ENCODE measurements at places on chromosomes 1 and 21.

DNA sequence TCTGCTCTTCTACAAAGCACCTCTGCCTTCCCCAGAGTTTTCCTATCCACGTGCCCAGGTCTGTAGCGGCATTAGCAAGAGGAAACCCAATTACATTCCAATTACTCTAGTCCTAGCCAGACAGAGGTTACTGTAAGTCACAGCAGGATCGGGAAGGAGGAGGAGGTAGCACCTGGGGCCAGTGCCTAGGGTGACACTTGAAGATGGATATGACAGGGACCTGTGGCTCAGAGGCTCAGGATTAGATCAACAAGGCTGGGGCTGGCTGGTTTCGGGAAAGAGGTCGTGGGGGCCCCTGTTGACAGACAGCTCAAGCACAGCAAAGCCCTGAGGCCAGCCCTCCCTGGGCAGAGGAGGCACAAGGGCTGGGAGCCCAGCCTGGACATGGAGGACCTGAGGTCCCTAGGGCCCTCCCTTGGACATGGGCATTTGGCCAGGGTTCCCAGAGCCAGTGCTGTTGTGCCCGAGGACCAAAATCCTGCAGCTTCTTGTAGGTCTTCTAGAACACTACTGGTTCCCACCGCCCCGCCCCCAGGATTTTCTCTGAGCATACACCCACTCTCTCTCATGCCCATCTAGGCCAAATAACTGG, 3.0 kb upstream of the HCRTR1 start:
- no peak for DNase-seq

- DNase-seq: no peak
Observed at GRCh38 chr1:93433407-93433961, 14.4 kb upstream of the FNBP1L start.

DNA sequence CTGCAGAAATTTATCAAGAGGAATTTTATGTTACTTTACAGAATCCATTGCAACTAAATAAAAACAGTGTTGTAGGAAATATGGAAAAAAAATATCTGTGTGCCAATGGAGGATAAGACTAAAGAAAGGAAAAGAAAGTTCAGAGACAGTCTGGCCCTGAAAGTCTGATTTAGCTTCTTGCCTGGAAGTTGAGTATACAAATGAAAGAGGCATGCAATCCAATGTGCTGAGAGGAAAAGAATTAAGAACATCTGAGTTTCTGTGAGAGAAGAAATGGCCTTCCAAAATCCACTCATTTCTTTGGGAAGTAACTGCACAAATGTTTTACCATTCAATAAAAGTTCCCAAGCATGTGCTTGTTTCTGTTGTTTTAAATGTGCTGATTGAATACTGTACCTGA, 65.1 kb downstream of the LHX9 start:
- DNase-seq: no peak

- DNase-seq: no peak
Observed at GRCh38 chr1:14884614-14885175, 268.9 kb upstream of the TMEM51 start.

GRCh38 chr1:114100148-114100547, 53.5 kb downstream of the SYT6 start:
- no peak for DNase-seq

GRCh38 chr1:41672173-41672572, 187.7 kb upstream of the EDN2 start:
- no peak for DNase-seq

- DNase-seq: no peak
Observed at GRCh38 chr21:22468893-22469292, 1470.7 kb downstream of the NCAM2 start.

- no peak for DNase-seq
Observed at GRCh38 chr1:205704903-205705302, 24.6 kb upstream of the SLC45A3 start.

- no peak for DNase-seq
Observed at GRCh38 chr21:17397703-17398102, 115.1 kb upstream of the CXADR start.

DNA sequence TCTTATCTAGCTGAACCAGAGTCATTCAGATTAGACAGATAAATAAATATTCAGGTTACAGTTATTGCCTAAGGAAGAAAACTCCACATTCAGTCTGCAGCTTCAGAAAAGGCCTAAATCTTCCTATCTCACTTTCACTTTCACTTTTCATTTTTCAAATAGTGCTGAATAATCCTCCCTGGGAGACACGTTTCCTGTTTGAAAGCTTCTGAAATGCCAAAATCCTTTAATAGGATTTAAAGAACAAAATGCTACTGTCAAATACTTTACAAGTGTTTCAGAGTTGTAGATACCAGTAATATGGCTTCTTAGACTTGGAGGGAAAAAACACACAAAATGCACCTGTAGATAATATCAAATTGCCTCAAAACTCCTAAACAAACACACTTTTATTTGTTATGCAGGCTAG, 3.9 kb downstream of the PSMB2 start:
- DNase-seq: peak; percentile 45

DNA sequence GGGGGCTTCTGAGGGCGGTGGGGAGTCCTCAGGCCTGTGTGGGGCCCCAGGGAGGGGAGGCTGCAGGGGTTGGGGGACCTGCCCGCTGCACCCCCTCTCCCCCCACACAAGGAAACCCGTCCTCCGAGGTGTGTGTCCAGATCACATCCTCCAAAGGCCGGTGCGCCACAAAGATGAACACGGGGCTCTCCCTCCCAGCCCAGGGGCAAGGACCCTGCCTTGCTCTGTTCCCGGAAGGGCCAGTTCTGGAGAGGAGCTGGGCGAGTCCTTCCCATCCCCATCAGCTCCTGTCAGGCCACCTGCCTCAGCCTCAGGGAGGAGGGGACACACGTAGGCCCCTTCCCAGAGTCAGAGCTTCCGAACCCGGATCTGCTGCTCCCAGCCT, 2.5 kb upstream of the TTLL10 start:
- no peak for DNase-seq

- no peak for DNase-seq
Observed at GRCh38 chr1:184296466-184297243, 90.2 kb upstream of the C1orf21 start.

- DNase-seq: no peak
Observed at GRCh38 chr1:27430903-27431600, 38.6 kb downstream of the GPR3 start.

DNA sequence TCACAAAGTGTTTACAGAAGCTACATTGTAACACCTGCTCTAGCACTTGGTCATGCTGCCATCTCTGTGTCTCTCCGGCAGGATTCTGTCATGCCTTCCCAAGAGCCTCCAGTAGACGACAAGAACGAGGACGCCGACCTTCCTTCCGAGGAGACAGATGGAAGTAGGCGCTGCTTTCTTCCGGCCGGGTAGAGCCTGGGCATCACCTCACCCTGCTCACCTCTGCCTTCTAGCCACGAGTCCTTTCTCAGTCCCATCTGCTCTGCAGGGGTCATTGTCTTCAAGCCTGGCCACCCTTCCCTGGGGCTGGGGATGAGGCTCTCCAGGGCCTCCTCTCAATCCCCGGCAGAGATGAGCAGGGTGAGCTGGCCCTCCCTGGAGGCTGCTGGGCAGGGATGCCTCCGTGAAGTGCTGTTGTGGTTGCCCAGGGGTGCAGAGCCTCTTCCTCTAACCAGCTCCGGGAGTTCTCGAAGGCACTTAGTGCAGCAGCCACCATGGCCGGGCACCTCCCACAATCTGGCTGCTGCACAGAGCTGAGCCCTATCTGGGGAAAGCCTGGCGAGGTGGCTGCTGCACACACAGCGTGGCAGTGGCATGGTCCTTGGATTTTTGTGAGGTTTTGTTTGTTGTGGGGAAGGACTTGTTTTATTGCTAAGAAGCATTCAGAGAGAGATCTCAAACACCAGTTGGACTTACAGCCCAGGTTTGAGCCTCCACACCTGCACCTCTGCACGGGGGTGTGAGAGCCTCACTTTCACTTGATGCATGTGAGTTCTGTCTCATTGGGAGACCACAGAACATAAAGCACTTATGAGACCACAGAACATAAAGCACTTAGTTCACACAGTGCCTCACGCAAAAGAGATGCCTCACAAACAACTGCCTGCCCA, 48.4 kb downstream of the FAAP20 start:
- peak; percentile 12 for DNase-seq

DNA sequence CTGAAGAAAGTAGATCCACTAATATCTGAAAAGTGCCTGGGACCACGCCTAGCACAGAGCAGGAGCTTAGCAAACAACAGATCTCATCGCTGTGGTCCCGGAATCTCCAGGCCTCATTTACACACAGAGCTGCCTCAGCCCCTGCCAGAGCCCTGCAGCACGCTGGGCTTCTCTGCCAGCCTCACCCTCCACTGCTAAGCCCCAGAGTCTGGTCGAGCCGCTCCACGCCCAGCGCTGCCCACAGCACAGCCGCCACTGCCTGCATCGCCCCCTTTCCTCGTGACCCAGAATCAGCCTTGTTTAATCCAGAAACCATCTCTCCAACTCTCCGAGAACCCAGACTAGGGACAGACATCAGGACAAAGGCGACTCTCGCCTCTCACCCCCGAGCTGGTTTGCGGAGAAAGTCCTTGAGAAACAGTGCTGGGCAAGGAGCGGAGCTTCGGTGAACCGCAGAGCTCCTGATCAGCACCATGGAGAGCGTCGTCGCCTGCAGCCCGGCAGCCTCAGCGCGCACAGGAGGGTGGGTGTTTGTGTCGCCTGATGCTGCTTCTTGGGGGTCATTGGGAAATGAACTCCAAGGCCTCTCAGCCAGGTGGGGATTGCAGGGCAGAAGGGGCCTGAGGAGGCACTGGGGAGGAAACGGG, 145.1 kb downstream of the NPHP4 start:
- no peak for DNase-seq

- DNase-seq: peak; percentile 56
Observed at GRCh38 chr1:50332941-50333594, 90.2 kb downstream of the DMRTA2 start.

- no peak for DNase-seq
Observed at GRCh38 chr21:44263221-44263760, 1.6 kb upstream of the DNMT3L start.

- DNase-seq: peak; percentile 66
Observed at GRCh38 chr1:206479183-206480125, 9.2 kb downstream of the IKBKE start.

GRCh38 chr1:155649676-155650075, 38.9 kb downstream of the YY1AP1 start:
- DNase-seq: no peak

- no peak for DNase-seq
Observed at GRCh38 chr21:44724196-44724595, 12.8 kb upstream of the TSPEAR start.

DNA sequence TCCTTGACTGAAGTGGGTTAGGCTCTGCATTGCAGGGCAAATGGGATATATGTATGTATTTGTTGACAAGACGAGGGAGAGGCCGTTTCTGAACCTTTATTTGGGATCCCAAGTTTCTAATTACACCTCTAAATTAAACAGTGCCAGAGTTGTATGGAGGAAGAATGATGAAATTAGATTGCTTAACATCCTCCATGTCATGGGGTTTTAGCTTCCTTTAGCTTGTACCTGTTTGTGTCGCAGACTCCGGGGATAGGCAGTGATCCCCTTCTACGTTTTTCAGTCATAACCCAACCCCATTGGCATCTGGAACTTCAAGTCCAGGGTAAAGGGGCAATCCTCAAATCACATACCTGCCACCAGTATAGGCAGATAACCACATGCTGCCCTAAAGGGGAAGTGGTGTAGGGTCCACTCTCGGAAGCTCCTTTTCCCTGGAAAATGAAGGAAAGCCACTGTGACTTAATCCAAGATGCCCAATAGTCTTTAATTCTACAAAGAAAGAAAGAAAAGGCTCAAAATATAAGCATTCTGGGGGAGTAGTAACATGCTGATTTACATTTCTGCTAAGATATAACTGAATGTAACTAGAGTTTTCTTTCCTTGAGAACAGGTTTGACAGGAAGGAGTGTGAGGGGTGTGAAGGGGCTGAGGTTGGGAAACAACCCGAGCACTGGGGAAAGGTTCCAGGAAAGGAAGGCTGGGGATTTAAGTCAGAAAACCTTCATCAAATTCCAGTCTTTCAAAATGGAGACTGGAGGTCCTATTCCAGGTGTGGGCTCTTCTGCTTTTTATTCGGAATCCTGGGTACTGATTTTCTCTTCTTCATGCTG, 77.6 kb downstream of the RGL1 start:
- DNase-seq: no peak

DNA sequence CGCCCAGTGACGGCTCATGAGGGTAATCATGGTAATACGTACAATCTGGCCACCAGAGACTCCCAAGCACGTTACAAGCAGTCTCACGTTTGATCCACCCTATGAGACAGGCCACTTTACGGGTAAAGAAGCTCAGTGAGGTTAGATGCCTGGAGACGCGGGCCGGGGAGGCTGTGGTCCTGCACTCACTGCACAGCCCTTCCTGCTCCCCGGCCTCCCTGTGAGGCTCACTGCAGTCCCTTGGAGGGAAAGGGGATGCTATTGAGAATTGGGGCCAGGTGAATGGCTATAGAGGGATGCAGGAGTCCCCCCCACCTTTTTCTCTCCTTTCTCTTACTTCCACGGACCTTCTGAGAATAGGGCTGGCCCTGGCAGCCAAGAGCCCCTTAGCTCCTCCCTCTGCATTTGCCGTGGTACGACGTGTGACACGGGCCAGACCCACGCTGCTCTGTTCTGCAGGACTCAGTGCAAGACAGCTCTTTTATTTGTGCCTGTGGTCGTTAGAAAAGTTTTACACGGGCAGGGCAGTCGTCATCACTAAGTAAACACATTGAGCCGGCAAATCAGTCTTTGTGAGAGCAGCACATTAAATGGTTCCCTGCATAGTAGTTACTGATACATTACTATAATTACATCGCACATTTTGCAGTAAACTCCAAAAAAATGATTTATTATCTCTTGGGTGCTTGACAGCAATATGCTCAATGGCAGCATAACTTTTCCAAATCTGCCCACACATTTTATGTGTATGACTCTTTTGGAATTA, 18.8 kb downstream of the KIF26B start:
- DNase-seq: no peak

- no peak for DNase-seq
Observed at GRCh38 chr21:45546636-45547544, 4.7 kb upstream of the SLC19A1 start.

GRCh38 chr21:34874684-34875513, 174.2 kb downstream of the RUNX1 start:
- no peak for DNase-seq

DNA sequence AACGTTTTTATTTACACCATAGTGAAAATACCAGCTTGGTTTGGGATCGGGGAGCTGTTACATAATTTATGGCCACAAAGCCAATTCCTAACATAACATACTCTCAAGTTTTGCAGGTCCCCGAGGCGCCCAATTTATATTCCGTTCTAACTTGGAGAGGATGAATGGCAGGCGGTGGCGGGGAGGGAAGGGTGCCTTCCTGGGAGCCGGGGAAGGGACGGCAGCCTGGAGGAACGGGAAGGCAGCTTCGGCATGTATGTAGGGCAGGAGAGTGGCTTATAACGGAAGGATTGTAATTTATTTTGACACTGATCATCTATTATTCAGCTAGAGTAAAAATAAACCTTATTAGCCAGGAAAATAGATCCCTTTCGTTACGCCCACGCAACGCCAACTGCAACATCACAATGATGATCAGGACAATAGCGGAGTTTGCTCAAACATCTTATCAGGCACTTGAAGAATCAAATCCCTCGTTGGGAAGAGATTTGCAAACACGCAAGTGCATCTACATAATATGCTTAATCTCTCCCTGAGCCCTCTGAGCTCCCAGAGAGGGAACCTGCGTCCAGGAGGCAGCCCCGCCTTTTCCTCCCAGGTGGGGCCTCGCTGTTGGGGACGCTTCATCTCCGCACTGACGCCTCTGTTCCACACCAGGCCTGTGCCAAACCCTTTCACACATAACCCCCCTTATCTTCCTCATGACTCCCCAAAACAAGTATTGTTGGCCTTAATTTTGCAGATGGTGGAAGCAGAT, 93.7 kb upstream of the C1orf174 start:
- no peak for DNase-seq

All from activated CD4-positive, alpha-beta T cell treated with anti-CD3 and anti-CD28 coated beads, Interleukin-2, Interleukin-4, amounts not matched to agents 100 ng/mL and 50 ng/mL, durations not matched to agents 16 hours and 8 hours (primary cell).